Nephron progenitor cell (in vitro differentiated cells): ENCODE measurements at places on chromosomes 5 and 9.
A peak's percentile ranks its signal among the peaks of the same experiment; 100 is the strongest.

GRCh38 chr9:130549093-130549735 is 30.2 kb upstream of the FUBP3 start:
- DNase-seq: no peak

GRCh38 chr9:130289711-130290241 is 24.2 kb downstream of the HMCN2 start:
- no peak for DNase-seq

DNA sequence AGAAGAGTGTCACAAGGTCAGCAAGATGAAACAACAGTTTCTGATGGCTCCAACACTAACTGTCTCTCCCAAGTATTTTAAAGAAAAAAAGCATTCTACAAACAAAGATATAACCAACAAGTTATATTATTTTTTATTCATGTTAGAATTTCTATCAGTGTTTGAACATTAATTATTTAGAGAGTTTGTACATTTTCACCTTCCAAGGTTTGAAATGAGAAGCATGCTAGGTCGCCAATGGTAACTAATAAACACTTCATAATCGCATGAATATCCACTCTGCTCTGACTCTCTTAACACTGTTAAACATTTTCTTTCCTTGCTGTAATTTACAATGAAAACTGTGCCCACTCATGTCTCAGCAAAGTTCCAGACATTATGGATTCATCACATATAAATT is 73.5 kb downstream of the PTCH1 start:
- DNase-seq: no peak

DNA sequence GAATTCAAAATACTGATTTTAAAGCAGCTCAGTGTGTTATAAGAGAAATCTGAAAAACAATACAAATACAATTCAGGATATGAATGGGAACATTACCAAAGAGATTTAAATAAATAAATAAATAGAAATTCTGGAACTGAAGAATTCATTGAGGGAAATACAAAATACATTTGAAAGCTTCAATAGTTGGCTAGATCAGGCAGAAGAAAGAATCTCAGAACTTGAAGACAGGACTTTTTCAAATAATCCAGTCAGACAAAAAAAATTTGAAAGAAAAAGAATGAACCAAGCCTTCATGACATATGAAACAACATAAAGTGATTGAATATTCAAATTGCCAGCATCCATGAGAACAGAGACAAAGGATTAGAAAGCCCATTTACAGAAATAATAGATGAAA is 59.6 kb upstream of the TLX3 start:
- no peak for DNase-seq

GRCh38 chr9:36729906-36730305 is 157.2 kb downstream of the MELK start:
- no peak for DNase-seq

DNA sequence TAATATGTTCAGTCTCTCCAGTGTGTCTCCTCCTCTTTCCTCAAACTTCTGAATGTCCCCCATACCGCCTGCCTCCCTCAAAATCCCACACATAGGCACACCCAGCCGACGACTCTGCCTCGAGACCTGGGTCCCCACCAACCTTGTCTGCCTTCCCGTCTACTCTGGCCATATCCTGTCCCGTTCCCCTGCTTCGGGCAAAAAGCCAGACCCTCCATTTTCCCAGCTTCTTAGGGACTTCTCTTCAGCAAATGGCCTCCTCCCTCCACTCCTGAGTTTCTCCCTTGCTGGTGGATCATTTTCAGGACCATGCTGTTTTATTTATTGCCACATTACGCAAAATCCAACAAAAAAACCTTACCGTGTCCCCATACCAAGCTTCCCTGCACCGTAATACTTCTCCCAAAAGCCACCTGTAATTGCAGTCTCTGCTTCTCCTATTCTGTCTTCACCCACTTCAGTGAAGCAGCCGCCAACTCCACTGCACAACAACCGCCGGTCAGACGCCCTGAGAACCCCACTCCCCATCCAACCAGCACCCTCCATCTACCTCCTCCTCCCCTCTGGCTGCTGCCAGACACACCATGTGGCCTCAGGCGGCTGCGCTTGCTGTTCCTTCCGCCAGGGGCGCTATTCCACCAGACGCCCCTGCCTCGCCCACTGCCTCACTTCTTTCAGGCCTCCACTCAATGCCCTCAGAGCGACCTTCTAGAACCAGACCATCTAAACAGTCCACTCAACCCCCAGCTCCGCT is 117.0 kb downstream of the TRPM6 start:
- peak; percentile 50 for DNase-seq
